NCI-H510A treated with DMSO at 0.1 percent for 48 hours (cell line): ENCODE measurements at places on chromosomes 1 and 21.

DNA sequence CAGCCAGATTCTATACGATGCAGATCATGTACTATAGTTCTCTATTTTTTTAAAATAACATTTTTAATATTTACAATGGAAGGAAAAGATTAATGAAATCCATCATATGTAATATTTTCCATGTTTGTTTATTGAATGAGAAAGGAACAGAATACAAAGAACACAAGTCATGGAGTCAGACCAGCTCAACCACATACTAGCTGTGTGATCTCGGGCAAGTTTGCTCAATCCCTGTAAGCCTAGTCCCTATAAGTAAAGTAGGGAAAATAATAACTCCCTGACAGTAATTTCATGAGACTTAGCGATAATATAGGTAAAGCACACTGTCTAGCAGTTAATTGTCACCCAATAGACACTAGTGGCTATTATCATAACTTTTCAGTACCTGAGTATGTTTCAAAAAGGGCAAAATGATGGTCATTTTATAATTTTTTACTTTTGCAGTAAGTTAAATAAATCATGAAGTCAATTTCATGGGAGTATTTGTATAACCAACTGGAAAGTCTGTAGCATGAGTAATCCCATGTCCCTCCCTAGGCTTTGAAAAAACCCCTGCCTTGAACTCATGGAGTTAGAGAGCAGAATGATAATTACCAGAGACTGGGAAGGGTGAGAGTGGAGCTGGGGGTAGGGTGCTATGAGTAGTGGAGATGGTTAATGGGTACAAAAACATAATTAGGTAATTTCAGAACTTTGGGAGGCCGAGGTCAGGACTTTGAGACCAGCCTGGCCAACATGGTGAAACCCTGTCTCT, 37.0 kb upstream of the EPS15 start:
- no peak for DNase-seq

DNA sequence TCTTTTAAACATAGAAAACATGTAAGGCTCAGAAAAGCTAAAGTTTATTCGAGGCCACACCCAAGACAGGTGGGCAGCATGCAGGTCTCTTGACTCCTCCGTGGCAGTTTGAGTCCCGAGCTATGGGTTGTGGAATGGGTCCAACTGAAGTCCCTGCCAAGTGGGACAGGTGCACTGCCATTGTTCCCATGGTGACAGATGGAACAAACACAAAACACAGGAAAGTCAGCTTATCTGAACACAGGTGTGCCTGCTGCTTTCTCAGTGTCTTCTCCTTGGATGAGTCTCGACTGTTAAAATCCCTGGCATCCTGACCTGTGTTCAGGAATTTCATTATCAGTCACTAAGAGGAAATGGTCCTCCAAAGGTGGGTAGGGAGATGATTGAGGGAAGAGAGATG, 99.0 kb upstream of the RAB4A start:
- peak; percentile 87 for DNase-seq

GRCh38 chr21:31580866-31581276, 78.6 kb upstream of the SOD1 start:
- peak; percentile 76 for DNase-seq

GRCh38 chr1:60920561-60920960, 161.8 kb upstream of the NFIA start:
- no peak for DNase-seq

- no peak for DNase-seq
Measured at GRCh38 chr1:146051452-146051851, 29.9 kb upstream of the HJV start.

DNA sequence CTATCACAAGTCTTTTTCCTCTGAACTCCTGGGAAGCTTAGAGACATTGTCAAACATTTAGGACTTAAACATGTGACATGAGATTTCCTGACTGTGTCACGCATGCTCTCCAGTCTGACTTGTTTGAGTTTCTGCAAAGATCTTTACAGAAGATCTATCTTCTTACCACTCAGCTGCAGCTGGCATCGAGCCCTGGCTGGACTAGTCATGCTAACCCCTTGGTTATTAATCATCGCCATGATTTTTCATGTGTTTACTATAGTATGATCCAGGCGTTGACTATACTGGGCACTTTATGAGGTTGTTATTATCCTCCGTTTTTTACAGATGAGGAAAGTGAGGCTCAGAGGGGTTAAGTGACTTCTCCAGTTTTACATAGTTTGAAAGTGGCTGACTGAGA, 18.1 kb upstream of the IRF2BP2 start:
- DNase-seq, result no peak

DNA sequence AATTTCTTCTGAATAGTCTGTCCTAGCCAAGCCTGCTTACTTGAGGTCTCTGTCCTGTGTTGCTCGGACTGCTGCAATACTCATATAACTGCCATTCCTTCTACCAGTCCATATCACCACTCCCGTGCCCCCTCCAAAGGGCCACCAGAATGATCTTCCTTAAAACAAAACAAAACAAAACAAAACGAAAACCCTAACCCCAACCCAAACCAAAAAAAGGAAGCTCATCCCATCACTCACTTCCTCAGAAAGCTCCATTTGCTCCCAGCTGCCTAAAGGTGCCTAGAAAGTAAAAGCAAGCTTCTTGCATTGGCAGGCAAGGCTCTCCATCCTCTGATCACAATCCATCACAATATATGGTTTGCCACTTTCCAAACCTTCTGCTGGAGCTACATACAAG, 20.3 kb downstream of the USP24 start:
- DNase-seq, result no peak

DNA sequence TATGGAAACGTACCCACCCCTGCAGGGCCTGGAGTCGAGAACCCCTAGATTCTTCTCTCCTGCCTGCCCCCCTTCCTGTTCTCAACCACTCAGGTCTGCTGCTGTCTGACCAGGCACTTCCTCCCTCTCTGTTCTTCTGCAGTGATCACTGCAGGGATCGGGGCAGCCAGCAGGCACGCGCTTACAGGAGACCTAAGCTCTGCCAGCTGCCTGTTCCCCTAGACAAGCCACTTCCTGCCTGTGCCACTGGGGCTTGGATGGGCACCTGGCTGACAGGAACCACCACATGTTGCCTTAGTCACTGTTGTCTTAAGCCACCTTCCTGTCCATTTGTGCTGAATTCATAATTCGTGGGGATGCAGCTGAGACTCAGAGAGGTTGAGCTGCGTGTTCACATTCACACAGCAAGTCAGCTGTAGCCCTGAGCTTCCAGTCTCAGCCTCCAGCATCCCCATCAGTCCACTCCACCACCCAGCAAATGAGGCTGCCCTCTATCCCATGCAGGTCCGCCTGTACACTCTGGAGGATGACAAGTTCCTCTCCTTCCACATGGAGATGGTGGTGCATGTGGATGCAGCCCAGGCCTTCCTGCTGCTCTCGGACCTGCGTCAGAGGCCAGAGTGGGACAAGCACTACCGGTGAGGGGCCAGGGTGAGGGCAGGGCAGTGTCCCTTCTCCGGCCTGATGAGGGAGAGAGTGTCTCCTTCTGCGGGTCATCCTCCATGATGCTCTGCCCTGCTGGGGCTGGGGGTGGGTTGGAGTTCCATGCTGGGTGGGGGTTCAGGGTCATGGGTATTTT, 18.6 kb downstream of the FAM151A start:
- DNase-seq, result peak; percentile 55

DNA sequence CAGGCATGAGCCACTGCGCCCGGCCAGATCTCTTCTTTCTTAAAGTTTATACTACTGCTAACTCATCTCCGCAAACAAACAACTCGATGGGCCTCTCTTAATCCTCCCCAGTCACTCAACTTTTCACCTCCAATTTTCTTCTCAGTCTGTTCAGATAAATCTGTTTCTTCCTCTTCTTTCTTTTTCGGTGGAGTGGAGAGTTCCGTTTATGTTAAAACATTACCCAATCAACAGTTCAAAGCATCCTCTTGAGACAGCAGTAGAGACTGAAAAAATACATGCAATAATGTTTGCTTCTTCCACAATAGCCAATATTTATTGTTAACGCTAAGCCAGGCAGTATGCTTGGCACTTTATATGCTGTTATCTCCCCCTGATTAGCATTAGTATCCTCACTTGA, 1.4 kb upstream of the ANKRD13C start:
- no peak for DNase-seq

- DNase-seq, result no peak
Measured at GRCh38 chr1:60963167-60963940, 119.0 kb upstream of the NFIA start.

DNA sequence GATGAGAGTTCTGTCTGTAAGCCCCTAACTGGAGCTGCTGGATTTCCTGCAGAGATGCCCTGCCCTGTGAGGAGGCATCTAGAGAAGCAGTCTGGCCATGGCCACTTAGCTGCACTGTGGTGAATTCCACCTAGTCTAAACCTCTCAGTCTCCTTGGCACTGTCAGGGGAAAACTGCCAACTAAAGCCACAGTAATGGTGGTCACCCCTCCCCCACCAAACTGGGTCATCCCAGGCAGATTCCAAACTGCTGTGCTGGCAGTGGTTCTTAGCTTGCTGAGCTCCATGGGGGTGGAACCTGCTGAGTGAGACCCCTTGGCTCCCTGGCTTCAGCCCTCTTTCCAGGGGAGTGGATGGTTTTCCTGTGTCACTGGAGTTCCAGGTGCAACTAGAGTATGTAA, 740.6 kb downstream of the RWDD3 start:
- no peak for DNase-seq

DNA sequence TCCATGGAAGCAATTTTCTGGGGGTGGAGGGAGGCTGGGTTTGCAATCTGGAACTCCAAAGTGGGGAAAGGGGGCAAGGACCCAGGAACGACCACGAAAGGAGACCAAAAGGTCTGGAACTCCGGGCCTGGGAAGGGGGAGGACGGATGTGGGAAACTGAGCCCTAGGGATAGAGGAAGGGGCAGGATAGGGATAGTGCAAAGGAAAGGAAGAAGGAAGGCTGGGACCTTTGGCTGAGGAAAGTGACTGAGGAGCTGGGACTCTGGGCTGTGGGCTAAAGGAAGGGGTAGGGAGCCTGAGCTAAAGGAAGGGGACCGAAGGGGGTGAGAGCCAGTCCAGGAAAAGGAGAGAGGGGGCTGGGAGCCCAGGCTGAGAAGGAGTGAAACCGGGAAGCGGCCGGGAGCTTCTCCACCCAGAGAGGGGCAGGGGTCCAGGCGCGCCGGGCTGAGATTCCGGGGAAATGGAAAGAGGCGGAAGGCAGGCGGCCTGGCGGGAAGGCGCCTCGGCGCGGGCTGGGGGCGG, 395 bp downstream of the SLC9A1 start:
- DNase-seq, result no peak

GRCh38 chr1:227896710-227897655, 50.7 kb downstream of the WNT9A start:
- no peak for DNase-seq

- no peak for DNase-seq
Measured at GRCh38 chr1:109803901-109804331, 40.2 kb upstream of the EPS8L3 start.

GRCh38 chr1:176829261-176829660, 335.3 kb downstream of the ASTN1 start:
- no peak for DNase-seq

- DNase-seq, result no peak
Measured at GRCh38 chr1:207647671-207648333, 2.9 kb downstream of the CR1L start.

GRCh38 chr21:42654179-42654912, 925 bp downstream of the PDE9A start:
- peak; percentile 45 for DNase-seq

DNA sequence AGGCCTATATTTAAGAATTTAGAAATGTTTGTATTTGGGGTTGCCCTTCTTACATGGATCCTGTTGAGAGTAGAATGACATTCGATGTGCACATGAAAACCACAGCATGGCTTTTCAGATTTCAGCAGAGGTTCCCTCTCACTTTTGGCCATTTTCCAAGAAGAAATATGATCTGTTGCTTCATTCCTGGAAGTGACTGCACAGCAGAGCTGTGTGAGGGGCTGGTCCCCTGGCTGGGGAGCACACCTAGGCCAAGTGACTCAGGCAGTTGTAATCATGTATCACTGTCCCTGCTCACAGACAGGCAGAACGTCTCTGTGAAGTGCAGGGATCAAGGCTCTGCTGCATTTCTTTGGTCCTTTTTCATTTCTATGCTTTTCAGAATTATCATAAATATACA, 32.3 kb downstream of the AGT start:
- peak; percentile 89 for DNase-seq
